IPS-NIHi11 (cell line): ENCODE measurements at places on chromosomes 6 and 20.

DNA sequence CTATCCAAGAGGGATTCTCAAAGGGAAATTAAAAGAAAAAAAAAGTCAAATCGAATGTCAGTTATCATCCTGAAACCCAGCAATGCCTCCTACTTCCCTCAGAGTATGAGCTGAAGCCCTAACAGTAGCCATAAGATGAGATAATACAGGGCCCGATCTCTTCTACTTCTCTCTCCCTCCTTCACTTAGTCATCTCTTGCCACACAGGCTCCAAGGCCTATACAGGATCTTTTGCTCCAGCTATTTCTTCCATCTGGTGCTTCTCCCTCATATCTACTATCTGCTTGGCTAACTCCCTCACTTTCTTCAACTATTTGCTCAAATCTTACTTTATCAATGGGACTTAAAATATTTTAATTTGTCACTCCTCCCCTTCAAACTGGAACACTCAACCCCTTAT is 215.3 kb downstream of the RNGTT start:
- DNase-seq = no peak

DNA sequence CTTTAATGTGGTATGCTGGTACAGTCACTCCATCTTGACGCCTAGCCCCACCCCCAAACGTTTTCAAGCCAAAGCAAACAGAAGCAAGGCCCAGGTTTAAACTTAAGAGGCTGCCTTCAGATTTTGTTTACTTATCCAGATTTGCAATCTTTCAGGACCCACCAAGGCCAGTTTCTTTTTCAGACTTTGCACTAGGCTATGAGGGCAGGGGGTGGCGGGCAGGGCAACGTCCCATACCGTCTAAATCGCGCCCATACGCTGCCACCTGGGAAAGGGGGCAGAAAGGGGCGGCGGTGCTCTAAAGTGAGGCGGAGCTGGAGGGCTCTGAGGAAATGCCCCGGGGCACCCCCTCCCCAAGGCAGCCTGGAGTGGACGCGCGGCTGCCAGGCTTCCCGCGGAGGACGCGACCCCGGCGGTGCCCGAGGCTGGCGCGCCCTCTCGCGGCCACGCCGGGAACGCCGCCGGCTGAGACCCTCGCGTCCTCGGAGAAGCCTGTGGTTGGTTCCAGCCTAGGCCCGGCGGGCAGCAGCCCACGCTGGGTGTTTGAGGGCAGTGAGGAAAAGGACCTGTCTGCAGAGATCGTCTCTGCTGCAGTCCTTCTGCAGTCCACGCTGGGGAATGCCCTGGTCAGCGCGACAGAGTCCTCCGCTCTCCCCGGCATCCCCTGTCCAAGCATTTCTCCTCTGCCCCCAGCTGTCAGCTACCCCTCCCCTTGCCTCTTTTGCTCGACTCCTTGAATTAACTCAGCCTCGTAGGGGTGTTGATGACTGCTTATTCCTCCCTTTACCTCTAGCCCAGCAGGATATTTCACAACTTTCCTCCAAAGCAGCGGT is 129.2 kb upstream of the PRND start:
- DNase-seq = peak; percentile 92

DNA sequence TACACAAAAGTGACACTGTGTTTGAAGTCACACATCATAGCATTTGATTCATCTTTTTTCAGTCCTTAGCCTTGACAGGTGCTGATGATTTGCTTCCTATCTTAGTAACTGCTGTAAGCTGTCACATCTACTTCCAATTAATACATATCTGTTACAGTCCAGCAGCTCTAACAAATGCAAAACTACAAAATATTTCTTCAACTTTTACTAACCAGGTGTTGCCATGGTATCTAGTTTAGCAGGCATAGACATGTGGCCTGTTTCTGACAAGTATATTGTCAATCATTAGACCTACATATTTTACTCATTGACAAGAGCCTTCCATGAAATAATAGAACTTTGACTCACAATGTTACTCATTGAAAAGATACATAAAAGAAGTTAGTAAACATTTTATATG is 1159.7 kb downstream of the GRIK2 start:
- no peak for DNase-seq

DNA sequence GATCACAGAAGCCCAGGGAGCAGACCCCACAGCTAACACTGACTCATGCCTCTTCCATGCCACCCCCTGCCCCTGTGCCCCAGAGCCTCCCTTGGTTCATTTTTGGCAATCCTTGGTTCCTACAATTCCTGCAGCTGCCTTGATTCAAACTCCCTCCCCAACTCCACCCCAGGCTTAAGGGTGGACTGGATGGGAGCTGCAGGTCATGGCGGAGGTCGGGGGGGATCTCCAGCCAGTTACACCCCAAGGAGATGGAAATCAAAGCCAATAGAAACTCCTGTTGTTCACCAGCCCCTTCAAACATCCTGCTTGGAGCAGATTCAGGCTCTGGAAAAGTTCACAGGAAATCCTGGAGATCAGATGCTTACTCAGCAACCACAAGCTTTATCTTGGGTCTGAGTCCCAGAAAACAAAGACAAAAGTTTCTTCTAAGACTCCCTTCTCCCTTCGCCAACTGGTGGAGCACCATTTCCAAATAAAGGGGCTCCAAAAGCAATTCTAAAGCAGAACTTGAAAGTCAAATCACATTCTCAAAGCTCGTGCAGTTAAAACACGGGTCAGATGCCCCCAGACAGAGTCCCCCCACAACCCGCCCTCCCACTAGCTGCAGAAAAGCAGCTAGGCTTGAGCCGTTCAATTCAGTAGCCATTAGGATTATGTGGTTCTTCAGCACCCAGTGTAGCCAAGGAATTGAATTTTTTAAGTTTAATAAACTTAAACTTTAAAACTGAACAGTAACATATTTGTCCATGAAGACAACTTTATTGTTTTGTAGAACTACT is 149.5 kb downstream of the ANKRD60 start:
- DNase-seq = no peak

DNA sequence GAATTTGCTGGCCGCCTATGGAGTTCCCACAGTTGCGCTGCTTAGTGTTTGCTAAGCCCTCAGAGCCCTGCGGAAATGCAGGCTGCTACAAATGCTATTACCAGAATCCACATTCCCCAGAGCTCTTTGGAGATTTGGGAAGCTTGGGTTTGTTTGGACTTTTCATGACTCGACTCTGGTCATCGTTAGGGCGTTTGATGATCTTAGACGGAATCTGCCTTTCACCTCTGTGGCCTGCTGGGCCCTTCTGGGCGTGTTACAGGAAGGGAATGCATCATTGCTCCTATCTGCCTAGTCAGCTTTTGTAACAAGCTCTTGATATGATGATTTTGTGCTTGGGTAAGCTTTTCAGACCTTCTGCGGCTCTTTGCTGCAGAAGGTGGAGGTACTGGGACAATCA is 50.8 kb downstream of the EYA2 start:
- no peak for DNase-seq

DNA sequence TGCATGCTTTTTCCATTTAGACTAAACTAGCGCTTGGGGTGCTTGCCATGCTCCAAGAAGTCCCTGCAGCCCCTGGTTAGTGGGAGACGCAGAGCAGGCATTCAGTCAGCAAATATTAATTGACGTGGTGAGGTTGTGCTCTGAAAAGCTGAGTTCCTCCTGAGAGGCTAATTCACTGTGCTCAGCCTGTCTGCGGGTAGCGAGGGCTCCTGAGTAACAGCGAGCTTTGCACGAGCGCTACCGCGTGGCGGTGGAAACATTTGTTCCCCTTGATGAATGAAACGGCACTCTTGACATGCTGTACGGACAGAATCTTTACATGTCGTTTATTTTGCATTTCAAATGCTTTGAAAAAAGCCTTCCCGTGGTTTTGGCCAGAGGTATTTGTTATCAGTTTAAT is 170.6 kb upstream of the AGPAT4 start:
- peak; percentile 23 for DNase-seq

DNA sequence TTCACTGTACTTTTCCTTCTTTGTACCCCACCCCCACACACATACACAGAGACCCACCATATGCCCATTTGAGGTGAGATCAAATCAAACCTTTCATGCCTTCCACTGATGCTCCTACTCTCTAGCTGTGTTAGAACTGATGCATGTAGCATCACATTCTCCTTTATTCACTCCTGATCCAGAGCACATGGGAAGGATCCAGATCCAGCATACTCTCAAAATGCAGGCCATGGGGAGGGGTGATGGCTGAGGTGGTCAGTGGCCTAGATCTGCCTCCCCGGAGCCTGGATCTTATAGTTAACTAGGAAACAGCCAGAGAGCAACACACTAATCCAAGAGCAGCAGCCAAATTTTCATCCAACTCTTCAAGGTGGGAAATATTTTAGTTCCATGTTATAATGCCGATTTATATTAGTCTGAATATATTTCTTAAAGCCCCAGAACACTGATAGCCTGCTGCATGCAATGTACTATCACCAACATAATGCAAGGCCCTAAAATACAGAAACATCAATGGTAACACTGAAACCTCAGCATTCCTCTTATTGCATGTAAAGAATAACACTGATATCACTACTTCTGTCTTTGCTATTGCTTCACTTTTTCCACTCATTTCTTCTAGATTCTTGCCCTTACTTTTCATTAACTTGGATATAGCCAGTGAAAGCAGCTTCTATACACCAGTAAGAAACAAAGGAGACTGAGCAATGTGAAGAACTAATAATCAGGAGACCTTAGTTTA is 126.8 kb upstream of the BEND6 start:
- no peak for DNase-seq

- DNase-seq = no peak
These were observed 53.0 kb downstream of the LRRC1 start for GRCh38 chr6:53847796-53848314.

GRCh38 chr6:42222448-42222847 is 4.8 kb upstream of the MRPS10 start:
- DNase-seq = no peak

GRCh38 chr20:17871886-17872285 is 96.7 kb downstream of the SNX5 start:
- DNase-seq = no peak

GRCh38 chr6:104575536-104575935 is 284.2 kb downstream of the HACE1 start:
- no peak for DNase-seq

GRCh38 chr6:147157930-147158329 is 46.3 kb upstream of the STXBP5 start:
- no peak for DNase-seq

DNA sequence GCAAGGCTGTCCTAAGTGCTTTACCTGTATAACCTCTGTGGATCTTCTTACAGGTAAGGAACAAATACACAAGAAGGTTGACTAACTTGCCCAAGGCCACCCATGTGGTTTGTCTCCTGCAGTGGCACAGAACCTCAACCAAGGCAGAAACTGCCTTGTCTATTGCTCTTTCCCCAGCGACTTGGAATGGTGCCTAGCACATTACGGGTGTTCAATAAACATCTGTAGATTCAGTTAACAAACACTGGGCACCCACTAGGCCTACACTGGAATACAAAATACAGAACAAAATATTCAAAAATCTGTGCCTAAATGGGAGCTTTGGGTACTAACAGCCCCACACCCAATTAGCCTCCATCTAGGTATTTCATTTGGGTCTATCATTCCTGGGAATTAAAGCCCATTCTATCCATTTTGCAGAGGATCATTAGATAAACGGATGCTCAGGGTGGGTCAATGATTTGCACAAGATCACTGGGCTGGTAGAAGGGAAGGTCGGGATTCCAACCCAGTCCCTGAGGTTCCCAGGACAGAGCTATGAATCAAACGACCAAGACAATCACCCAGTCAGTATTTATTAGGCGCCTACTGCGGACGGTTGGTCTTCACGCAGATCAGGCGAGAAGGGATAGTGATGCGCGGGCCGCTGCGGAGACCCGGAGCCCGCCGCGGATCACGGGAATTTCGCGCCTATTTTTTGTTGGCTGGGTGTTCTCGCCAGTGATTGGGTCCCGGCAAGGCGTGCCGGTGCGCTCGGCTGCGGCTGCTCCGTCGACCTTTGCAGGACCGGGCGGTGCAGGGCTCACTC is at the start of gene STK35:
Gene STK35 (plus strand): TSS at position 771 of the 808 bp plus-strand sequence. CDS start 55 bp downstream, outside the sequence.
- peak; percentile 88 for DNase-seq

GRCh38 chr20:3168079-3168828 is 5.1 kb downstream of the LZTS3 start:
- peak; percentile 93 for DNase-seq

DNA sequence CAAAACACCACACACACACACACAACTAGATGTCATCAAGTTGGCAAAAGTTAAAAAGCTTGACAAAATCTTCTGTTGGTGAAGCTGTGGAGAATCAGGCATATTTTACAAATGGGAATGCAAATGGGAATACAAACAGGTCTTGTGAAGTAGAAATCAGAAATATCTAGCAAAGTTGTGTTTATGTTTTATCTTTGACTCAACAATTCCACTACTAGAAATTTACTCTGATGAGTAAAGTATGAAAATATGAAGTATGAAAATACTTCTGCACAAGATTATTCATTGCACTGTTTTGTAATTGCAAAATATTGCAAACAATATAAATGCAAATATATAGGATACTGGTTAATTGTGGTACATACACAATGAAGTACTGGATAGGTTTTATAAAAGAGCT is 1166.0 kb upstream of the GJE1 start:
- no peak for DNase-seq

- DNase-seq = no peak
These were observed 19.5 kb downstream of the RNF24 start for GRCh38 chr20:3995749-3996320.

GRCh38 chr6:71082033-71082650 is 125.3 kb upstream of the B3GAT2 start:
- no peak for DNase-seq

DNA sequence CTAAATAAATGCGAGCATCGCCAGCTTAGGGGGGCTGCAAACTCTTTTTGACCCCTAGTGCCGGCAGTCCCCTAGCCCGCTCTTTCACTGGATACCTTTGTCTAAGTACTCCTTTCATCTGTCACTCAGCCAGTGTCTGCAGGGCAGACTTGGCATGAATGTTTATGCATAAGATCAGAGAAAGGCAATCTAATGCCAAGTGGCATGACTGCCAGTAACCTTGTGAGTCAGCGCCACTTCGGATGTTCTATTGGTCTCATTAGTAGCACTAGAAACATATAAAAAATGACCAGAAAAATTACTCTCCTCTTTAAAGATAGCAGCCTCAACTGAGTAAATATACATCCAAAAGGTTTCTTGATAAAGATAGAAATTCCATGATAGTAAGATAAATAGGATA is 192.2 kb downstream of the TBC1D32 start:
- DNase-seq = no peak

GRCh38 chr6:43900916-43901732 is 131.1 kb downstream of the VEGFA start:
- no peak for DNase-seq

GRCh38 chr6:154363821-154364220 is 7.2 kb upstream of the IPCEF1 start:
- DNase-seq = no peak

GRCh38 chr20:48879612-48880245 is 41.8 kb upstream of the ARFGEF2 start:
- no peak for DNase-seq

GRCh38 chr6:147759093-147759492 is 250.6 kb downstream of the SAMD5 start:
- no peak for DNase-seq

- peak; percentile 89 for DNase-seq
These were observed 170.2 kb downstream of the NFATC2 start for GRCh38 chr20:51372176-51372803.

GRCh38 chr6:112036088-112036637 is 17.7 kb upstream of the CCN6 start:
- DNase-seq = no peak
